ENCODE measurements at places on chromosomes 3 and 15. TPM values are rescaled to one million over a fixed set of nuclear protein-coding genes. Genes with fewer than 3 reads are reported as not detected.

The KLHL40 gene
- polyA plus RNA-seq: not detected

The SPESP1 gene
- polyA plus RNA-seq: 8.1 TPM

The STAC gene
- 0.99 TPM for polyA plus RNA-seq

The THRB gene
- 15.9 TPM for polyA plus RNA-seq

The CHST13 gene
- polyA plus RNA-seq: 0.23 TPM

The IFRD2 gene
- polyA plus RNA-seq: 41.9 TPM

The SPATA12 gene
- polyA plus RNA-seq: not detected

The SPTBN5 gene
- polyA plus RNA-seq: 1.8 TPM

The CPEB1 gene
- 4.4 TPM for polyA plus RNA-seq

The SERINC4 gene
- not detected for polyA plus RNA-seq

The CMTM8 gene
- polyA plus RNA-seq: 12.2 TPM

The CRABP1 gene
- polyA plus RNA-seq: 0.47 TPM

The AP3B2 gene
- polyA plus RNA-seq: 2.5 TPM

The HCN4 gene
- polyA plus RNA-seq: 0.19 TPM

The PYGO1 gene
- 19.9 TPM for polyA plus RNA-seq

The GNB5 gene
- 16.0 TPM for polyA plus RNA-seq

The GUCA1C gene
- polyA plus RNA-seq: not detected

The SLC28A1 gene
- polyA plus RNA-seq: 0.13 TPM

The TXNRD3 gene
- 22.3 TPM for polyA plus RNA-seq

The ASB14 gene
- 1.9 TPM for polyA plus RNA-seq

The CRYGS gene
- 10.8 TPM for polyA plus RNA-seq

The KNSTRN gene
- polyA plus RNA-seq: 41.5 TPM

The ISLR2 gene
- 6.4 TPM for polyA plus RNA-seq

The EFCAB12 gene
- polyA plus RNA-seq: 3.9 TPM

All from right lung (tissue), 10 donors.